ENCODE measurements at places on chromosomes 6 and 20.
A peak's percentile ranks its signal among the peaks of the same experiment; 100 is the strongest.

DNA sequence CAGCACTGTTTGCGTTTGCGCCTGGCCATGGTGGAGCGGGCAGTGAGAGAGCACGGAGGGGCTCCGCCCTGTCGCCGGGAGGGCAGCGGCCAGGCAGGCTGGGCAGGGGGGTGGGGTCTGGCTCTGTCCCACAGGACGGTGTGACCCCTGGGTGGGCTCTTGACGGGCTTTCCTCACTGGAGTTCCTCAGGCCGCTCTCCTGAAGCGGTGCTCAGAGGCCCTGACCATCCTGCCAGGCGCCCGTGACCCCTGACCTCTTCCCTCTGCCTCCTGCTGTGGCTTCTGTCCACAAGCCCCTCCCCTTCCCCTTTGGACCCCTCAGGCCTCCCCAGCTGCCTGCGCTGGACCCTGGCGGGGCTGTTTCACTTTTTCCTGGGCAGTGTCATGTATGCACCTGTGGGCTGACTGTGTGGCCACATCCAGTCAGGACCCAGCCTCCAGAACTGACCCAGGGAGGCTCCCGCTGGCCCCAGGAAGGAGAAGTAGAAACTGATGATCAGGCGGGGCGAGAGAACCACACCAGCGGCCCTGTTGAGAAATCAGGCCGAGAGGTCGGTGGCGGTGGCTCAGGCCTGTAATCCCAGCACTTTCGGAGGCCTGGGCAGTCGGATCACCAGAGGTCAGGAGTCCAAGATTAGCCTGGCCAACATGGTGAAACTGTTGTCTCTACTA is 1.2 kb downstream of the OGFR start:
- DNase-seq, result no peak

DNA sequence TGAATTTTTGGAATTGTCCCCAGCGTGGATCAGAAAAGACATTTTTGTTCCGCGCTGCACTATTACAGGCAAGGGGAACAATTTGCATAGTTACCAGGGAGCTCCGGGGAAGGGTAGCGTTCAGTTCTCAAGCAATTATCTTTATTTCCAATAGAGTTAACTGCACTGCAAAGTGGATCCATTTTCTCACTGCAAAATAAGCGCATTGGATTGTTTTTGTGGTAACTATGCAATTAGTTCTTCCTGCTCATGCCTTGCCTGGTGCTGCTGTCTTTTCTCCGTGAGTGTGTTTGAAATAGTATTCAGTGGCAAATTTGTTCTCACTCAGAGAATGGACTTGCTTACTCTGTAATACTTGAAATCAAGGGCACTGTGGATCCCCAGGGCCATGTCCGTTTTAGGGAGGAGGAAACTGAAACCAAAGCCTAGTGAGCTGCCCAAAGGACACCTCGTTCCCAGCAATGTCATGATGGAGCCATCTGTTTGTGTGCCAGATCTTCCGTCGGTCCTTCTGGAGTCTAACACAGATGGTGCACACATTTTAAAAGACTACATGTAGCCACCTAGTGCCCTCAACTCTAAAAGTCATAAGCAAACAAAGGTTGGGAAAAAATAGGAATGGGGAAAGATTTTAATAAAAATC is 7.4 kb upstream of the PCK1 start:
- no peak for DNase-seq

DNA sequence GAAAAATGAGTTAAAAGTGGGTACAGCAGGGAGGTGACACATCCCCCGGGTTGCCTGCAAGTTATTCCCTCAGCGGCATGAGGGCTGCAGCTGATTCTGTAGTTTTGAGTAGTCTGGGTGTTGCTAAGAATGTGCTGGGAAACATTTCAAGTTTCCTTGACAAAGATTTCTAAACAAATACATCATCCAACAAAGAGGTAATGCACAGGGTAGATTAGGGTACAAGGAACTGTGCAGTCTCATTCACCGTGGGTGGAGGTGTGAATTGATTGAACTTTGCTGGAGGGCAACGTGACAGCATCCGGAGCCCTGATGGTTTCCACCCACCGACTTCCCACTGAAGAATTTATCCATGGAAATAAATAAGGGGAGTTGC is 21.8 kb downstream of the CASS4 start:
- DNase-seq, result peak; percentile 73

- DNase-seq, result no peak
Observed at GRCh38 chr6:2738373-2738979, 12.2 kb downstream of the MYLK4 start.

DNA sequence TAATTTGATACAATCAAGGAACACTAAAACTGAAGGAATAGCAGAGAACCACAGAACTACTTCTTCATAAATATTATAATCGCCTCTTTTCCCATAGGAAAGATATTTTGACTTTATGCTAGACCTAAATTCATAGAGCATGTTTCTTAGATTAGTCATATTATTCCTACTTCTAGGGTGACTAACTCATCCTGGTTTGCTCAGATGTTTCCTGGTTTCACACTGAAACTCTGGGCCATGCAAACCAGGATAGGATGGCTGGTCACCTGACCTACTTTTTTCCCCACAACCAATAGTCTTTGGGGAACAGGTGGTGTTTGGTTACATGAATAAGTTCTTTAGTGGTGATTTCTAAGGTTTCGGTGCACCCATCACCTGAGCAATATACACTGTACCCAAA is 42.8 kb downstream of the MMS22L start:
- no peak for DNase-seq

DNA sequence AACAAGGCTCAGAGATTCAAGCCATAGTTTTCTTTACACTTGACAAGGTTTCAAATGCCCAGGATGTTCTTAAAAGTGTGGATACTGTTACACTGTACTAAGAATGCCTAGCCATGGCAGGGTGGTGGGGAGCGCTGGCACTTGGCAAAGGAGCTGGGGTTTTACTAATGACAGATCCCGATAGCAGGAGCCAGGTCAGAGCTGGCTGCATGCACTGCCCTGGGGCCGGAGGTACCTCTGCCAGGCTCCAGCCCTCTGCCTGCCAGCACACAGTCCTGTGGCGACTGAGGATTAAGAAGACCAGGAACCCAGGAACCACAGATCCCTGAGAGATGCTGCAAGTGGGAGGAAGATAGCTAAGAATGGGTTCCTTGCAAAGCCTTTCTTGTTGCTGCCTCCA is 260.3 kb downstream of the ALDH8A1 start:
- no peak for DNase-seq

DNA sequence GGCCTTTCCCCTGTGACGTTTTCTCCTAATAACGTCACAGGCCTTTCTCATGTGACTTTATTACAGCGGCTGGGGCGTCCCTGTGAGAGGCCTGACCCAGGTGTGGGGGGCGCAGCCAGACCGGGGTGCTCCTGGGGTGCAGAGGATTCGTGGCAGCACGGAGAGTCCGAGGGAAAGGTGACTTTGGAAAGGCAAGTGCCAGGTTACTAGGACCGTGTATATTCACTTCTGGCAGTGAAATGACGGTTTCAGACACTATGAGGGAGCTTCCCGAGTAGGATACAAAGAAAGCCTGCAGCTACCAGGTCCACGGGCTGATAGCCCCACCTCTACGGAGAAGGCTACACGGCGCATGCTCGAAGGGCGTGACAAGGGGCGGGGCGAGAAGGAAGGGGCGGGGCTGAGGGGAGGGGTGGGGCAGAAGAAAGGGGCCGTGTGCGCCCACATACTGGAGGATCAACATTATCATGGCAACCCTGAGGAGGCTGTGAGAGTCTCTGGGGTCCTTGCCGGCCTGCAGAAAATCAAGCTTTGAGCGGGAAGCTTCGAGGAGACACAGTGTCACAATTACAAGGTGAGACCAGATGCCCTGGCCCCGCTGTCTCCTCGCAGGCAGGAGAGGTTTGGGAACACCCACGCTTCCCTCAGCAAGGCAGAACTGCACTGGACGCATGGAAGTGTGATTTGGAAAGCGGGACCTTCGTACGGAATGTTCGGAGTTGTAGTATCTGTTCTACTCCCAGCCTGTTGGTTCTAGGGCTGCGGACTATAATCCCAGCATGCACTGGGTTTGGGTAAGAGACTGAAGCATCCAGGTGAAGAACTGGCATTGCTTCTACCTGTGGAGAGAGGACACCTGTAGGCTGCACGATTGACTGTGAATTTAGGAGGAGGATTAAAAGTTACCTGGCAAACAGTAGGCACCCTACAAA is 54.4 kb upstream of the ZNF337 start:
- DNase-seq, result no peak

GRCh38 chr20:17343091-17343490 is 116.3 kb downstream of the PCSK2 start:
- DNase-seq, result no peak

DNA sequence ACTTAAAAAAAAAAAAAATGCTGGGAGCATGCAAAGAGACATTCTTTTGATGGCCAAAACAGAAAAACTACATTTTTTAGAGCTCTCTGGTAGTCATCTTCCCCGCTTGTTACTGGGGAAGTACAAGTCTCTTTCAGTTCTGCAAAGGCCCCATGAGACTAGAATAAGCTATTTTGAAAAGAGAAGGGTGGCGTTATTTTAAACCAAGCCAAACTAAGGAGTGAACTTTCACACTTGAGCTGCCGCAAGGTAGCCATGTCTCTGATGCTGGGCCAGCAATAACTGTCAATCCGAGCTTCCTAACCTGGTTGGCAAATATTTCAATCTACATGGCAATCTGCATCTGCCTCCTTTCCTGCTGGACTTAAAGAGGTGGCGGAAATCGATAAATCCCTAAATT is 96.7 kb downstream of the L3MBTL3 start:
- no peak for DNase-seq

DNA sequence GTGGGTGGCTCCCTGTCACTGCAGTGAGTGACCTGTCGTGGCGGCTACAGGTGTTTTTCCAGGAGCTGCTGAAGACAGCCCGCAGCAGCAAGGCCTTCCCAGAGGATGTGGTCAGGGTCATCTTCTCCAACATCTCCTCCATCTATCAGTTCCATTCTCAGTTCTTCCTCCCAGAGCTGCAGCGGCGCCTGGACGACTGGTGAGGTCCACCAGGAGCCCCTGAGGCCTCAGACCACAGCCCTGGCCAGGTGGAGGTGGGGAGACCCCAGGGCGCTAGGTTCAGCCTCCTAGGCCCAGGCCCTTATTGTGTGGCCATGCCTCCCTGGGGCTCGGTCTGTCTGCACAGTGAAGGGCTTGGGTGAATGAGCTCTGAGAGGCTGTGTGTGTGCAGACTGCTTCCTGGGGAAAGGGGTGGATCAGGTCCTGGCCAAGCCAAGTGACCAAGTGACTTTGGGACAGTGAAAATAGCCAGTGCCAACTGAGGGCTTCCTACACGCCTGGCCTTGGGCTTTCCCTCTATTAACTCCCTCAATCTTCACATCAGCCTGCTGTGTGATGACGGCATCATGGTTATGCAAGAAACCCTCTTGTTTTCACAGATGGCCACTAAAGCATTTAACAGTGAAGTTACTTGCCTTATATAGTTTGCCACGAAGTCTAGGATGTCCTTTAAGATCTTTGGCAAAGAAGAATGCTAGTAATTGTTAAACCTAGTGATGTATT is 6.4 kb downstream of the FGD2 start:
- DNase-seq, result peak; percentile 73

- no peak for DNase-seq
Observed at GRCh38 chr6:104226790-104227446, 632.8 kb downstream of the HACE1 start.

DNA sequence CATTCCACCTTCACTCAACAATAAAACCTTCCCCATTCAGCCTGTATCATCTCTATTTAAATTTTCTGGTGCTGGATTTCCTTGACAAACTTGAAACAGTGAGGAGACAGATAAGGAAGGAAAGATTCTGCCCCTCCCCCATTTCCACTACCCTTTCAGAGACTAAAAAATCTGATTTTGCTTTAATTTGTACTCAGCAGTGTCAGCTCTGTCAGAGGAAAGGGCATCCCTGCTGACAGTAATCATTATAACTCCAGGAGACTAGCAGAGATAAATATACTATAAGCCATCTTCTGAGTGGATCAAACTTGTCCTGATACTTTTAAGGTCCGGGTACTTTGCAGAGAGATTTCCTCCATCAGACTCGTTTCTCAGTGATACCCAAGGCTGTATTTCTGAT is 155.6 kb downstream of the SAMD5 start:
- no peak for DNase-seq

DNA sequence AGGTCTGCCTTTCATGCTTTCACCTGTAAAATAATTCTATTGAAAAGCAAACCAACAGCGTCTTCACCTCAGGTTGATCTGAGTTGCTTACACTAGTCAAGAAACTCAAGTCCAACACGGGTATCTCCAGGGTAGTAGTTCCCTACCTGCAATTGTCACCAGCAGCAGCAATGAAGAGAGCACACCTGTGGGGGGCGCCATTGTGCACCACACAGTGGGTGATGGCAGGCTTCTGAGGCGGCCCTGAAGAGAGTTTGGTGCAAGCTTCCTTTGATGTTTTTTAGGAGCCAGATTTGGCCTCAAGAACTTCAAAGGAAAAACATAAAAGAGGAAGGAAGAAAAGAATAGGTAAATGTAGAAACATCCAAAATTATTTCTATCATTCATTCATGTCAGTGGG is 45.1 kb downstream of the KIAA0319 start:
- DNase-seq, result no peak

DNA sequence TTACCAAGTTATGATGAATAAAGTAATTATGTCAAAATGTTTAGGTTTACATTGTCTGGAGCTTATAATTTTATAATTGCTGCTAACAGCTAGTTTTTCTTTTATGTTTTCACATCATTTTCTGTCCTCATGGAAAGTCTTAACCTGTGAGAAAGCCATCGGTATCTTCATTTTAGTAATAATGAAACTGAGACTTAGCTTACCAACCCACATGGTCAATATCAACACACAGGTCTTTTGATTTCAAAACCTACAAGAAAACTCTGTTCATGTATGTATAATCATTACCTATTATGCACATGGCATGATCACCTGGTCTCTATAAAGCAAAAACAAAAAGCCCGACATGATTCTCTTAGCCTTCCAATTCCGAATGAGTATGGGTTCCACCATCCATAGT is 61.9 kb downstream of the KCNQ5 start:
- no peak for DNase-seq

- no peak for DNase-seq
Observed at GRCh38 chr6:86859513-86859912, 77.8 kb upstream of the HTR1E start.

- no peak for DNase-seq
Observed at GRCh38 chr6:45872827-45873365, 142.8 kb downstream of the CLIC5 start.

DNA sequence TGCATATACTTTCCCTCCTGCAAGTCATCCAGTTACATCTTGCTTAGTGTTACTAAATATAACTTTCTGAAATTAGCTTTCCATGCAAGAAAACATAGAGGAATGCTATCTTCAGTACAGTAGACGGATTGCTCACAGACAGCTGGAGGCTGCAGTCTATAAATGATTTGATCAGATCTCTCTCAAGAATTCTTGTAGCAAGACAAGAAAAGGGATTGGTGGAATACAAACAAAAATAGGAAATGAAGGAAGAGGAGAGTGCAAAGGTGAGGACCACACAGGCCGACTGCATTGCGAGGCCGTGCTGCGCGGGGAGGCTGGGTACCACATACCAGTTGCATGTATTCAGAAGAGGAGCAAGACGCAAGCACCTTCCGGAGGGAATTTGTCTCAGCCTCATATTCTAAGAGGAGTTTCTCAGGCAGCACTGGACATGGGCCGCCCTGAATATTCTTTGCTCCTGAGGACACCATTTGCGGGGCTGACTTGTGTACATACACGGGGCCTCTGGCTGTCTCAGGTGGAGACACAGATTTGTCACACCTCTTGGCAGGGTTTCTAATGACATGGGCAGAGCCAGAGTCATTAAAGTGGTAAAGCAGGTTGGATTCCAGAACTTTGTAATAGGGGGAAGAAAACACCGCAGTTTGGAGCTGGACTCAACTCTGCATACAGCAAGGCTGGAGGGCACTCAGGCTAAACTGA is 22.7 kb upstream of the KIF25 start:
- DNase-seq, result no peak

Measured in skeletal muscle cell (primary cell).